Activated CD8-positive, alpha-beta memory T cell treated with anti-CD3 and anti-CD28 coated beads for 4 hours (primary cell): ENCODE measurements at places on chromosomes 2 and 18.

- DNase-seq, result no peak
These were observed 43.0 kb downstream of the ZNF519 start for GRCh38 chr18:14089191-14089590.

DNA sequence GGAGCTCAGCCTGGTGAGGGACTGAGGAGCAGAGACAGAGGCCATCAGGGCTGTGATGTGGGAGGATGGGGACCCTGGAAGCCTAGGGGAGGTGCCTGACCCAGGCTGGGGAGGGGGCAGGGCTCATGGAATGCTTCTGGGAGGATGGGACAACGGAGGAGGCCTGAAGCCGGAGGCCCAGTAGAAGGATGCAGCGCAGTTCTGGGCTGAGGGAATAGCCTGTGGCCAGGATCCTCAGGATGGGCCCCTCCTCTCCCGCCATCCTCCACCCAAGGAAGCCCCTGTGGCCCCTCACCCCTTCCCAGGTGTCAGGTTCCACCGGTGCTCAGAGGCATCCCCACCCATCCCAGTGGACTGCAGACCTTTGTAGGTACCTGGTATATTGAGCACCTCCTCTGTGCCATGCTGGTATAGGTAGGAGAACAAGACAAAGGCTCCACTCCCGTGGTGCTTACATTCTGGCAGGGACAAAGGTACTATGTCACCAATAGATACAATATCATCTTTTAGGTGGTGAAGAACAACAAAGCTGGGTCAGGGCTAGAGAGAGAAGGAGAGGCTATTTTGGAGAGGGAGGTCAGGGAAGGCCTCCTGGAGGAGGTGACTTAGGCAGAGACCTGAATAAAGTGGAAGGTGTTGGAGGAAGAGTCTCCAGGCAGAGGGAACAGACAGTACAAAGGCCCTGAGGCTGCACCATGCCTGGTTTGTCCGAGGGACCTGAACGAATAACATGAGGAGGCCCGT is 2.7 kb downstream of the ZAP70 start:
- no peak for DNase-seq

DNA sequence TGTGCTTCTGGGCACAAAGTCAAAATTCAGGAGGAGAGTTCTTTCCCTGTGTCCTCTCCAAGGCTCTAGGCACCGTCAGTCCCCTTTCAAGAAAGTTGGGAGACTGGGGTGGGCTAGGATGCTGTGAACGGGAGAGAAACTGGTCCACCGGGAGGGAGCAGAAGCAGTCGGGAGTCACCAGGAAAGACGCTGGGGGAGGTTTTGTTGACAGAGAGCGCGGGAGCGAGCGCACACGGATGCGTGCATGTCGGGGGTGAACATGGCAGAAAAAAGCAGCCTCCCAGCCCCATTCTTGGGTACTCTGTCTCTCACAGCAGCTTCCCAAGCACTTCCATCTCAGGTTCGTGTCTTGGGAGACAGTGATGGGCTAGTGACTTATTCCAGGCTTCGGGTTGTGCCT is 97.1 kb upstream of the PXDN start:
- DNase-seq, result no peak

GRCh38 chr18:44823782-44824181 is 143.1 kb downstream of the SETBP1 start:
- DNase-seq, result no peak

GRCh38 chr2:113240150-113240914 is 38.4 kb downstream of the PAX8 start:
- no peak for DNase-seq

GRCh38 chr18:35581546-35581897 is at the start of gene GALNT1:
Gene GALNT1, plus strand, starts transcription at chr18:35581740. Its CDS starts 72,923 bp downstream, at chr18:35654663.
- no peak for DNase-seq

DNA sequence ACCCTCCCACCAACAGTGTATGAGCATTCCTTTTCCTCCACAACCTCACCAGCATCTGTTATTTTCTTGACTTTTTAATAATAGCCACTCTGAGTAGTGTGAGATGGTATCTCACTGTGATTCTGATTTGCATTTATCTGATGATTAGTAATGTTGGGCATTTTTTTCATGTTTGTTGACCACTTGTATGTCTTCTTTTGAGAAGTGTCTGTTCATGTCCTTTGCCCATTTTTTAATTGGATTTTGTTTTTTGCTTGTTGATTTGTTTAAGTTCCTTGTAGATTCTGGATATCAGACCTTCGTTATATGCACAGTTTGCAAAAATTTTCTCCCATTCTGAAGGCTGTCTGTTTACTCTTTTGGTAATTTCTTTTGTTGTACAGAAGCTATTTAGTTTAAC is 59.1 kb downstream of the SP100 start:
- no peak for DNase-seq

DNA sequence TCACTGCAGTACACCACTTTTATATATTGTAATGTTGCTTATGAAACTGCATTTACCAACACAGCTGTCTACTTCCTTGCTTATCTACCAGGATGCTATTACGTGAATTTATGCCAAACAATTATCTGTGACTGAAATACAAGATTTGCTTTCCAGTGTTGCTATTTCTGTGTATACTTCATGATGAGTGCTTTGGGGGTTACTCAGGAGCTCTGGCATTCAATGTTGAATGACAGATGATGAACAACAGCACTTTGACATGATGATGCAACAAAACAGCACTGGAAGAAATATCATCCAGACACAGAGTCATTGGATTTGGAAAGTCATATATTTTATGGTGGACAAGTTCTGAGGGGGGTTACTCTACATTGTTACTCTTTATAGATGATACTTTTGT is 125.8 kb downstream of the NETO1 start:
- DNase-seq, result no peak
